ENCODE measurements at places on chromosomes 16 and 17.
A peak's percentile ranks its signal among the peaks of the same experiment; 100 is the strongest.

GRCh38 chr16:66740010-66740409 lies 11.4 kb downstream of the DYNC1LI2 start:
- peak; percentile 32 for DNase-seq

GRCh38 chr17:5422505-5422904 lies 2.5 kb downstream of the RPAIN start:
- DNase-seq = peak; percentile 83

DNA sequence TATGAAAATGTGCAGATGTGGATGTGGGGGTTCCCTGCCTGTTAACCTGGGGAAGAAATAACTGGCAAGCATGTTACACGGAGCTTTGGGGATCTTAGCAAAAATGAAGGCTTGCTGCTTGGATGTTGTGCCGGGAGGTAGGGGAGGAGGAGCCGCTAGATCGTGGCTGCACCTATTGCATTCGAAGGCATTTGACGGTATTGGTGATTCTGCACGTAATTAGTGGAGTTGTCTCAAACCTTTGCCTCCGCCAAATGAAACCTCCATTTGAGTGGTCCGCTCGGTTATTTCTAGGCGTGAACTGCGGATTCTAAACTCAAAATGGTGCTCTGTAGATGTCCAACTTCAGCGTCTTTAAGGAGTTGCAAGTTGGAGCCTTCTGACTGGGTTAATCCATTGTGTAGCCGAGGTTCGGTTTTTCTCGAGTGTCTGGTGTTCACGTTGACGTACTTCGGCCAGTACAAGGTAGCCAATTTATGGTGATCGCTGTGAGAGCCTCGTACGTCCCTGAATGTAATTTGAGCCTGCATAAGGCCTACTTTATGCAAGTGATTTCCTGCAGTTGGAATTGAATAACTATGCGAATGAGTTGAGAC lies 1.5 kb downstream of the TNRC6C start:
- peak; percentile 60 for DNase-seq

GRCh38 chr16:24800586-24800985 lies 45.2 kb upstream of the SLC5A11 start:
- peak; percentile 65 for DNase-seq

GRCh38 chr17:2904135-2904534 lies 107.9 kb downstream of the RAP1GAP2 start:
- DNase-seq = peak; percentile 24

DNA sequence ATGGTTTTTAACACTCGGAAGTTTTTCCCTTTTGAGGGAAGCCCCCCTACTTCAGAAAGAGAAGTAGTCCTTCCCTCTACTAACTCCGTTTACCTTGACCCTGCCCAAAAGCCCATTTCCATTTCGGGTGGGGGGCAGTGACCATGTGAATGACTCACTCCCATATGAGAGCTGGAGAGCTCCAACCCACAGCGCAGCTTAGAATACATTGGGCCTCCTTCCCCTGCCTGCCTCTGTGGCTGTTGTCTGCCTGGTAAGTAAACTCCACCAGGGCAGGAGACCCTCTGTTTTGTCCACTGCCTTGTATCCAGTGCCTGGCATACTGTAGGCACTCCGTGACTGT lies 985 bp downstream of the SGSM2 start:
- DNase-seq = peak; percentile 23

DNA sequence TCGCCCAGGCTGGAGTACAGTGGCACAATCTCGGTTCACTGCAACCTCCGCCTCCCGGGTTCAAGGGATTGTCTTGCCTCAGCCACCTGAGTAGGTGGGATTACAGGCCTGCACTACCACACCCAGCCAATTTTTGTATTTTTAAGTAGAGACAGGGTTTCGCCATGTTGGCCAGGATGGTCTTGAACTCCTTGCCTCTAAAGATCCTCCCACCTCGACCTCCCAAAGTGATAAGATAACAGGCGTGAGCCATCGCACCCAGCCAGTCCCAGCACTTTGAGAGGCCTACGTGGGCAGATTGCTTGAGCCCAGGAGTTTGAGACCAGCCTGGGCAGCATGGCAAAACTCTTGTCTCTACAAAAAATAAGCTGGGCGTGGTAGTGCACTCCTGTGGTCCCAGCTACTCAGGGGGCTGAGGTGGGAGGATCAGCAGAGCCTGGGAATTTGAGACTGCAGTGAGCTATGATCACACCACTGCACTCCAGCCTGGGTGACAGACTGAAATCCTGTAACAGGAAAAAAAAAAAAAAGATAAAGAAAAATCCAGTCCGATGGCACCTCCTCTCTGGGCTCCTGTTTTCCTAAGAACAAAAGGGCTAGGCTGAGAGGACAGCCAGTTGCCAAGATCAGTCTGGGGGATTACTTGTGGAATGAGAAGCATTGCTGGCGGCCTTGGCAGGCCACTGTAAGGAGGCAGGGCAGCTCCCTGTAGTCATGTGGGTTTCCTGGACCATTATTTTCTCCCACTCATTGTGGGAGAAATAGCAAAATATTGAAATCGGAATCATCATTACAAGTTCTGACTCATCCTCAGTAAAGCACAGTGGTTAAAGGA lies 3.0 kb upstream of the PIPOX start:
- peak; percentile 80 for DNase-seq

- peak; percentile 72 for DNase-seq
Measured at GRCh38 chr17:77086433-77087010, 54.2 kb upstream of the SEC14L1 start.

DNA sequence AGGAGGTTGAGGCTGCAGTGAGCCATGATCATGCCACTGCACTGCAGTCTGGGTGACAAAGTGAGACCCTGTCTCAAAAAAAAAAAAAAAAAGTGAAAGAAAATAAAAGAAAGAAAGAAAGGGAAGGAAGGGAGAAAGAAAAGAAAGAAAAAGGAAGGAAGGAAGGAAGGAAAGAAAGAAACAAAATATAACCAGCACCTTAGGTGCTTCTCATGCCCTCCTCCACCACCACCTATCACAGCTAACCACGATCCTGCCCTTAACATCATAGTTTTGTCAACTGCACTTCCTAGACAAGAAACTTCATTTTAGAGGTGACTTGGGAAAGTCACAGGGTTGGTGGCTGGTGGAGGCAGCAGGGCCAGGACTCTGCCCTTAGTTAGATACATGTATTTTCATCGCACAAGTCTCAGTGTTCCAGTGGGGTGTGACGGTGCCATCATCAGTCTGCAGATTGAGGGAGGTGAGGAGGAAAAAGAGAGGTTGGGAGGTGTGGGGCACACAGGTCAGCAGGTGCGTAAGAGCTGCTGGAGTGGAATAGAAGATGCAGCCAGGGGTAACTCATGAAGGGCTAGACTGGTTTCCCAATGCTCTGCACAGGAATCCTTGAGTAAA lies 10.0 kb downstream of the SUPT4H1 start:
- DNase-seq = no peak

DNA sequence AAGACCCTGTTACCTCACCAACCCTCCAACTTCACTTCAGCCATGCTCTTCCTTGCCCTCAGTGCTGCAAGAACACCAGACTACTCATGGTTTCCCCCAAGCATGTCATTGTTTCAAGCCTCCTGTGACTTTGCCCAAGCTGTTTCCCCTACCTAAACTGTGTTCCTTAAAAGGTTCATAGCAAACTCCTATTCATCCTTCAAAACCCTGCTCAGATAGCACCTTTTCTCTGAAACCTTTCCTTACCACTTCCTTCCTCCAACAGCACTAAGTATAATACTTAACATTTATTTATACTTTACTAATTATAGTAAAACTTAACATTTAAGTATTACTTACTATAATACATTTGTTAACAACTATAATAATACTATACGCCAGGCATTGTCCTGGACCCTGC lies 136.2 kb downstream of the CCT6B start:
- no peak for DNase-seq

DNA sequence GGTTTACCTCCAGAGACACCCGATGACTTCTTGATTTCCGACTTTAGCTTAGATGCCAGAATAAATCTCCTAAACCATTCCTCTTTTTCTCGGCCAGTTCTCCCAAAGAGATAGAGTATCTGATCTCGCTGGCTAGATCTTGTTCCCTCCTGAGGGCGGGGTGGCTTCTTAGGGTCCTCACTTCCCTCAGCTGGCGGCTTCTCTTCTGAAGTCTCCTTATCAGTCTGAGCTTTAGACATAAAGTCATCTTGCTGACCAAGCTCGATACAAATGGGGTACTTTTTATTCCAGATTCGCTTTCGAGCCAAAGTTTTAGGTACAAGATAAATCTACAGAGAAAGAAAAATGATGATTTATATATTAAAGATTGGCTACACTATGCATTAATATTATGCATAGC lies 63.6 kb upstream of the ERN1 start:
- DNase-seq = no peak

DNA sequence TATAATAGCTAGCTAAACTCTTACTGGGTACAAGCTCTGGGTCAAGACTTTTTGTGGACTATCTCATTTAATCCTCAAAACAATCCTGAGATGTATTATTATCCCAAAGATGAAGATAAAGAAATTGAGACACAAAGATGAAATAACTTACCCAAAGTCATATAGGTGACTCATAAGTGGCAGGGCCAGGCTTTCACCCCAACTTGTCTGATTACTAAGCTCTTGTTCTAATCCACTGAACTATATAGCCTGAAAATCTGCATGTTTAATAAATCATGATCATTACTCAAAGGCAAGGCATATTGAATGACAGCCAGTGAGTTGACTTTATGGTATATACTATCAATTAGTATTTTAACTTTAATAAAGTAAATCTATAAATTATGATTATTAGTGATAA lies 77.4 kb downstream of the SKAP1 start:
- DNase-seq = peak; percentile 20

- peak; percentile 24 for DNase-seq
Measured at GRCh38 chr17:56440419-56440818, 153.1 kb upstream of the NOG start.

GRCh38 chr16:29684679-29685078 lies 5.7 kb downstream of the QPRT start:
- no peak for DNase-seq

DNA sequence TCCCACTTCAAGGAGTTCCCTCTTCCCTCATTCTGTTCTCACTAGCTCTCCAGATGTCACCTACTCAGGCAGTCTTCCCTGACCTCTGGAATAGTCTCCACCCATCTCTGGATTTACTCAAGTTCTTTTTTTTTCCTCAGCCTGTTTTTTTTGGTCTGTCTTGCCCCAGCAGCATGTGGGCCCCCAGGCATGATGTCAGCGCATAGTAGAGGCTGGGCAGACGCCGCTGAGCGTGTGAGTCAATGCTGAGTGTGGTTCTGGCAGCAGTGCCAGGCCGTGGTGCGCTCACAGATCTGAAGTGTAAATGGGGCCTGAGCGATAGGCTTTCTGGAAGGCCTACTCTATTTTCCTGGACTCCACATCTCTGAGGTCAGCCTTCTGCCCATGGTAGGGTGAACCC lies 2.7 kb upstream of the KCNJ18 start:
- DNase-seq = peak; percentile 72

GRCh38 chr17:16484445-16485175 lies 7.4 kb downstream of the LRRC75A start:
- no peak for DNase-seq

DNA sequence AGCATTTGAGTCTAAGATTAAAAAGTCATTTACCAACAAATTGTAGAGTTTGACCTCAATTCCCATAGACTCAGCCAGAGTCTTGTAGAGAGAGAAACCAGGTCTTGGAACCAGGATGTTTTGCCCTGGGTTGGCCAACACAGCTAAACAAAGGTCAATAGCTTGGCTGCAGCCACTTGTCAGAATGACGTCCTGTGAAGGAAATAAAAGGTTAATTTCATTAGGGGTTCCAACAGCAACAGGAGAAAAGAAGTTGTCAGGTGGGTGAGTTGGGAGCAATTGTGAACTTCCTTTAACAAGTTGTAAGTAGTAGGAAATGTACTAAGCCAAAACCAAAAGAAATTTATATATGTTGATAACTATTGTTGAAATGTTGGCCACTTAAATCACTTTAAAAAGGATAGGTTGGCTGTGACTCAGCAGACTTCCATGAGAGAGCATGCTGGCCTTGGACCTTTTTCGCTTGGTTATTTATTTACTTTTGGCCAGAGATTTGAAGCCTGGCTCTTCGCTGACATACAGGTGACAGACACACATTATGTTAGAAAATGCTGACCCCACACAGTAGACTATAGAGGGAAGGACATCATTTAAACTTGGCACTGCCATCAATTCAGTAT lies 4.3 kb downstream of the TAT start:
- DNase-seq = no peak

DNA sequence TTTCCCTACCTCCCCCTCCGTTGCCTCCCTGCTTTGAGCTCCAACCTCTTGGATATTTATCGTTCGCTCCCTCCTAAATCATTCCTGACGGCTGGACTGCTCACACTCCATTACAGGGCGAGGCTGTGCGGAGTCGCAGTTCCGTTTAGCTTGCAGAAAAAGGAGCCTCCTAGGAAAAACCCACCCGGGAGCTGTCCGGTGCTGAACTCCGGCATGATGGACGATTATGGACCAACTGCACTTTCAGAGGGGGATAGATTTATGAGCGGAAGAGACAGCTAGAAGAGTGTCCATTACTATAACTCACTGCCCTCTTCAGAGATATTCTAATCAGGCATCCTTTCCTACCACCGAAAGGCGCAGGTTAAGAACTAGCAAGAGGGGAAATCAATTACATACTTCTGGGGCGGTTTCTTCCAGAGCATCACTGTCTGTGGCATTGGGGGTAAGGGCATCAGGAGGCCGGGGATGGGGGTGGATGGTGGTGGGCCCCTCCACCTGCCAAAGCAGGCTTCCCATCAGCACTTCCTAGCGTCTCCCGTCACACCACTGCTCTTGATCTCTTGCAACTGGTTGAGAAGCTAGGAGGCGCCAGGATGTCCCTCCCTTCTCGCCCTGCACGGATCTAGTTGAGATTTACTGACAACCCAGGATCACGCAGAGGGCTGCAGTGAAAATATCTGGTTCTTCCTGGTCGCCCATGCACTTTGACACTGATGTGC lies 251.2 kb downstream of the ENGASE start:
- DNase-seq = no peak

DNA sequence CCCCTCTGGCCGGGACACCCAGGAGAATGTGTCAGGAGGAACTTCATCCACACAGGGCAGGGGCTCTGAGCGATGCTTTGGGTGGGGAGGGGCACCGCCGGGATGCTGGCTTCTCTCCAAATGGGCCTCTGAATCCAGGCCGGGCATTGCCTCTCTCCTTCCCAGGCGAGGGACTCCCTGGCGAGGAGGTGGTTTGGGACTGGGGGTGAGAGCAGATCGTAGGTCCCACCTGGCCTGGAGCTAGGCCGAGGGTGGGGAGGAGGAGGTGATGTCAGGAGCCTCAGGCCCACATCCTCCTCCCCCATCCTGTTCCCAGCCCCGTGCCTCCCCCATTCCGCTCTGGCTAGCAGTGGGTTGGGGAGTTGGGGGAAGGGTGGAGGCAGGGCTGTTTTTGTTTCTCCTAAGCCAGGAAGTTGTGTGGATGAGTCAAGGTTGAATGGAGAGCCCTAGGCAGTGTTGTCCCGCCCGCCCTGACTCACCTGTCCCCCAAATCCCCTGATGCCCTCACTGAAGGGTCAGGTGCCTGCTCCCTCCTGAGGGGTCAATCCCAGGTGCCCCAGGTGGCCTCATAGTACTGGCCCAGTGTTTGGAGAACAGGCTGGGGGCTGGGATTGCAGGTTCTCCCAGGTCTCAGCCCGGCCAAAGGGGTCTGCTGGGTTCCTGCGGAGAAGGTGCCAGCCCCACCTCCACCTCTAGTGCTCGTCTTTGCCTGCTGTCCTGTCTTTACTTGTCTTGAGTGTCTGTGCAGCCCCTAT lies 2.8 kb downstream of the GRB7 start:
- peak; percentile 45 for DNase-seq

GRCh38 chr16:80615735-80616134 lies 74.9 kb downstream of the DYNLRB2 start:
- DNase-seq = no peak

- DNase-seq = peak; percentile 77
Measured at GRCh38 chr16:16092925-16093627, 130.2 kb downstream of the ABCC6 start.

All from IMR-90 (cell line).